ENCODE measurements at places on chromosomes 2 and 18.
A peak's percentile ranks its signal among the peaks of the same experiment; 100 is the strongest.

DNA sequence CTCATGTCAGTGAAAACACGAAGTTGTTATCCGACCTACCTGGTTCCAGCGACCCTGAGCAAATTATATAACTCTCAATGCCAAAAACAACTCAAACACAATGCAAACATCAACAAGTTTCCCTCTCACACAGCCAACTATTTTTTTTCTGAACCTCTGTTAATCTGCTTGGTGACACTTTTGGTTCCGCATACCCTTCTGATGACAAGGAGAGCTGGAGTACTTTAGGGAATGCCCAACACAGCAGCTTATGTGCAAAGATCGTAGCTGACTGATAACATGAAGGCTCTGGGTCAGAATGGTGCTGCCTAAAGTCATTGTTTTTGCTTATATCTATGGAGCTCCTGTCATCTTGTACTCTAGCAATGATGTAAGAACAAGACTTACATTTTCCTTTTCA, 72.7 kb upstream of the CCDC68 start:
- DNase-seq = no peak

- DNase-seq = no peak
Measured at GRCh38 chr2:183091318-183091953, 12.9 kb downstream of the DUSP19 start.

- no peak for DNase-seq
Measured at GRCh38 chr18:74950479-74950878, 258.5 kb downstream of the PTGR3 start.

- DNase-seq = peak; percentile 55
Measured at GRCh38 chr2:39571111-39571731, 94.5 kb upstream of the TMEM178A start.

GRCh38 chr2:30346471-30347169, 100.4 kb upstream of the LCLAT1 start:
- no peak for DNase-seq

DNA sequence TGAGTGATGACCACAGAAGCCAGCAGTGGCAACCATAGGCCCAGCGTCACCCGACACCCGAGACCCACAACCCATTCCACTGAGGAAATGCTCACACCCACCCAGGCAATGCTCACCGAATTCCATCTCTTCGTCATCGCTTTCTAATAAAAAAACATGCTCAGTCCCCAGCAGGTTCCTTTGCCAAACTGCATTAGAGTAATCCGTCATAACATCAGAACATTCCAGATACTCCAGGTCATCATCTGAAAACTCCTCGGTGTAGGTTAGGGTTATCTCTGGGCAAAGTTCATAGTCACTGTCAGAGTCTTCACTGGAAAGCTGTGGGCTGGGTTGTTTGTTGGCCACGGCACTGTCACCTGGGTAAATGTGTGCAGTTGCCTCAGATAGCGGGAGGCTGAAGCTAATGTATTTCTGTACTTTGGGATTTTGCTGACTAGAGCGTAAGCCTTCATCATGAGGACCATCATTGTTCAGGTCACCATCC, 49.3 kb downstream of the ALPK2 start:
- peak; percentile 63 for DNase-seq

GRCh38 chr2:47043142-47043890, 111.8 kb downstream of the STPG4 start:
- DNase-seq = peak; percentile 75

DNA sequence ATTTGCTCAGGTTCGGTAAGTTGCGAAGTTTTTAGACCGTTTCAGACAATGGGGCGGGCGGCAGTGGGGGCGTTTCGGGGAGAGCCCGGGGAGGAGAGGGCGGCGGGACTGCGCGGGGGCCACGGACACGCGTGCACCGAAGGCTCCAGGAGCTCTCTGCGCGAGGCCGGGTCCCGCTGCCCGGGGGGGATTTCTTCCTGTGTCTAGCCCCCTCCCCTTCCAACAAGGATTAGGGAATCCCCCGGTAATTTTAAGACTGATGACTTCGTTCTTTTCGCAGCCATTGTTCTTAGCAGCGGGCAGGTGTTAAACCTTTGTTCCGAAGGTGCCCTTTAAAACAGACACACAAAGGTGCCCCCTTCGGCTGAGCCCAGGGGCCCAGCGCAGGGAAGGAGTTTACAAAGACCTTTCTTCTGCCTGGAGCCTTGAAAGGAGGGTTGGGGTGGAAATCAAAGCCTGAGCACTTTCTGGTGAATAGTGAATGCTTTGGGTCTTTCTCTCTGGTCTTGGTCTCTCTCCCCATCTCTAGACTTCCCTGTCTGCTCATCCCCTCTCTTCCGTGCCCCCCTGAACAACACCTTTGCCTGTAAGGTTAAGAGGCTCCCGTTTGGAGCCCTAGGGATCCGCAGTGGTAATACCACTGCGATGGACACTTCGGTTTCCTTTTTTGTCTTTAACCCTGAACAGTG, 2.1 kb downstream of the TRIB2 start:
- DNase-seq = no peak

DNA sequence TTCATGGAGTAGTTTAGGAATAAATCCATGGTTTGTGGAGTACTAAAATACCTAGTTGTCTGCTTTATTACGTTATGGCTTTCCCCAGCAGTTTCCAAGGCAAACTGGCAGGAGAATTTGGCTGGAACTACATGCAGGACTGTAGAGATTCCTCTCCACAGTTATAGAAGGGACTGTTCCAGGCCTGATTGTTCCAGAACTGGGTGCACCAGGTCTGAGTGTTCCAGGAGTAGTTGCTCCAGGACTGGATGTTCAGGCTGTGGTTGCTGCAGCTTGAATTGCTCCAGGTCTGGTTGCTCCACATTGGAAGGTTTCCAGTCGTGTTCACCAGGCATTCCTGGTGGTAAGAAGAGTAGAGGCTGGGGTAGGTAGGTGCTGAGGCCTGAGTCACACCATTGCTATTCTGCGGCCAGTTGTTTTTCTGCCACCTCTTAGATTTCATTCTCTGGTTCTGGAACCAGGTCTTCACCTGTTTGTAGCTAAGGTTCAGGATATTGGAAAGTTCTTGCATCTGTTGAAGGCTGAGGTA, 28.1 kb downstream of the SGPP2 start:
- DNase-seq = no peak

- DNase-seq = no peak
Measured at GRCh38 chr18:55245211-55245614, 286.0 kb upstream of the CCDC68 start.

DNA sequence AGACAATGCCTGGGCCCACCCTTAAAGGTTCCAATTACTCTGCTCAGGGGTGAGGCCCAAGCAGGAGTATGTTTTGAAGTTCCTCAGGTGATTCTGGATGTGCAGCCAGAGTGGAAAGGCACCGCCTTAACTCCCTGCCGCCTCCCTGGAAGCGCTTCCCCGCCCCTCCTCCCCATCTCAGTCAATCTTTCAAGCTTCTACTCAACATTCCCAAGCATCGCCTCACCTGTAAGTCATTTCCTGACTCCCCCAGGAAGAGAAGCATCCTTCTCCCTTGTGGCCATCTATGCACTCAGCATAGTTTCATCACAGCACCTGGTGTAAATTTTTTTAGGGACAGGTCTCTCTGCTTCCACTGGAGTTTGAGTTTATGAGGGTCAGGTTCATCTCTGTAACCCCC, 67.5 kb downstream of the MYL12B start:
- no peak for DNase-seq

DNA sequence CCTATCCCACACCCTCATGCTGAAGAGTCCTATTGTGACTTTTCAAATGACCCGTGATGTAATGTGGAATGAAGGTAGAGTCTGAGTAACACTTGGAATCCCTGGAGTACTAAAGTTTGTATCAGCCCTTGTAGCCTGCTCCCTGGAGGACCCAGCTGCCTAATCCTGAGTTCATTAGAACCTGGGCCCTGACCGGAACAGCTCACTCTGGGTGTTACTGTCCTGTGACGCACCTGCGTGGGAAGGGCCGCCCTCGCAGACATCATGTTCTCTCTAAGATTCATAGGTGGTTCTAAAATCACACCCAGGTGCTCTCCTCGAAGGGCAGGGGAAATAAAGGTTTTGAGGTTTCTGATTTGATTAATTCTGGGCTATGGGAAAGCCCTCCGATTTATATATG, 62.3 kb downstream of the NCK2 start:
- DNase-seq = no peak

All from skeletal muscle cell (primary cell).